ENCODE measurements at places on chromosomes 2 and 18. TPM values are rescaled to one million over a fixed set of nuclear protein-coding genes. Genes with fewer than 3 reads are reported as not detected.

- no peak for DNase-seq
Measured at GRCh38 chr18:39841482-39842365, 2113.3 kb upstream of the PIK3C3 start.

The TEX44 gene
- not detected for total RNA-seq

GRCh38 chr2:160920791-160921303 is 239.4 kb upstream of the TANK start:
- DNase-seq: no peak

The RPIA gene
- total RNA-seq: 2.9 TPM

The DCDC2C gene
- not detected for total RNA-seq

GRCh38 chr18:35605686-35606417 is 24.3 kb downstream of the GALNT1 start:
- no peak for DNase-seq

DNA sequence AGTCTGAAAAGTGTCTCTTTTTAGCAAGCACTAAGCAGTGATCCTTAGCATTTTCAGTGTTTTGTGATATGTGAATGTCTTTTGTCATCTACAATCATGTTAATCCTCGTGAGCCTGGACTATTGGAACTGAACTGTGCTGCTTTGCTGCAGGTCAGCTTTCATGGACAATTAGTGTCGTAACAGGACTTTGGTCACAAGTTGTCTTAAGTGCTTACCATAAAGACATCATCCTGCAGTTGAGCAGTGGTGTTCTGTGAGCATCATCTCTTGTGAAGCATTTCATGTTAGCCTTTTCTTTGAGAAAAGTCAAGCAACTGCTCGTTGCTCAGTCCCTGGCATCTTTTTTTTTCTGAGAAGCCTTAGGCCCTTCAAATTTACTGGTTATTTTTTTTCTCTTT is 135.9 kb downstream of the ZNF407 start:
- DNase-seq: no peak

All from left lobe of liver (tissue), 2 donors.